Stimulated activated CD4-positive, alpha-beta T cell treated with anti-CD3 and anti-CD28 coated beads, Interleukin-1b, Interleukin-23, amount 100 ng/mL, for 4 hours (primary cell): ENCODE measurements at places on chromosomes 5 and 9.

- DNase-seq, result no peak
These were observed 38.6 kb downstream of the ZNF366 start for GRCh38 chr5:72468606-72469005.

GRCh38 chr5:134541736-134542376 is 16.4 kb downstream of the JADE2 start:
- no peak for DNase-seq

GRCh38 chr5:39580702-39581453 is 156.1 kb upstream of the DAB2 start:
- no peak for DNase-seq

GRCh38 chr5:10949856-10950630 is 189.0 kb upstream of the DAP start:
- DNase-seq, result no peak

DNA sequence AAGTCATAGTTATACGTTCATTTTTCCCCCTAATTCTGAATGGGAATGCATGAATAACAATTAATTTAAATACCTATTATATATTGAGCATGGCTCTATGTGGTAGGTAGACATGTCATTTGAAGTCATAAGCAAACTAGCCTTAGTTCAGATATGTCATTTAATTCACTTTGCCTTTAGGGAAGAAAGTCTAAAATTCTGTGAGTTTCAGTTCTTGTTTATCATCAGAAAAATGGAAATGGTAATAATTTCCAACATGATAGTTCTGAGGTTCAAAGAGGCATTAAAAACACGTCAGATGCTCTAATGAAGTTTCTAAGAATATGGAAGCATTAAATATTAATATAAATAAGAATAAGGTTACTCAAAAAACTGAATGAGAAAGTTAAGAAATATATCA is 13.1 kb upstream of the ANXA1 start:
- no peak for DNase-seq

- DNase-seq, result no peak
These were observed 12.8 kb upstream of the C9orf152 start for GRCh38 chr9:110220809-110221208.

DNA sequence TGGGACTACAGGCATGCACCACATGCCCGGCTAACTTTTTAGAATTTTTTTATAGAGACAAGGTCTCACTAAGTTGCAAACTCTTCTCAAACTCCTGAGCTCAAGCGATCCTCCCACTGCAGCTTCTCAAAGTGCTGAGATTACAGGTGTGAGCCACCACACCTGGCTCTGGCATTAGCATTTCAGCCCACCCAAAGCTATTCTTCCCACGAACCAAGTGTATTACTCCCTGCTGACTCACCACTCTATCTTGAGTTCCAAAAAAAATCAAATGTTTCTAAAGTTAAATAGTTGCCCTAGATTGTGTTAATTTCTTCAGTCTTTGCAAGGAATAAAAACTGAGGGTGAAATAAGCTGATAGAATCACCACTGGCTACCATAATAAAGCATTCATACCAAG is 205.5 kb downstream of the ARRDC3 start:
- no peak for DNase-seq

DNA sequence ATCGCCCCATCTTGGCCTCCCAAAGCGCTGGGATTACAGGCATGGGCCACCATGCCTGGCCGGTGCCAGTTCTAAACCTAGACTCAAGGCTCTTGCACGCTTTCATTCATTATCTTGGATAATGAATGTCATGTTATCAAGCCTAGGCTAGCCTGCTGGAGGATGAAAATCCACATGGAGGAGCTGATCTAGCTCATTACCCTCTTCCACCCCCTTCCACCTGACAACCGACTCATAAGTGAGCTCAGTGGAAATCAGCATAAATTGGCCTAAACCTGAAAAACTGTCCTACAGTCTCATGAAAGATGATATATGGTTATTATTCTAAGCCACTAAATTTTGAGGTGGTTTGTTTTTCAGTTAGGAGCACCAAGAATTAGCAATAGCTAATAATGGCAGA is 3.6 kb upstream of the TGFBR1 start:
- DNase-seq, result no peak
